ENCODE measurements at places on chromosomes 4 and X. TPM values are rescaled to one million over a fixed set of nuclear protein-coding genes. Genes with fewer than 3 reads are reported as not detected.

The TCEAL5 gene
- 7.2 TPM for total RNA-seq

DNA sequence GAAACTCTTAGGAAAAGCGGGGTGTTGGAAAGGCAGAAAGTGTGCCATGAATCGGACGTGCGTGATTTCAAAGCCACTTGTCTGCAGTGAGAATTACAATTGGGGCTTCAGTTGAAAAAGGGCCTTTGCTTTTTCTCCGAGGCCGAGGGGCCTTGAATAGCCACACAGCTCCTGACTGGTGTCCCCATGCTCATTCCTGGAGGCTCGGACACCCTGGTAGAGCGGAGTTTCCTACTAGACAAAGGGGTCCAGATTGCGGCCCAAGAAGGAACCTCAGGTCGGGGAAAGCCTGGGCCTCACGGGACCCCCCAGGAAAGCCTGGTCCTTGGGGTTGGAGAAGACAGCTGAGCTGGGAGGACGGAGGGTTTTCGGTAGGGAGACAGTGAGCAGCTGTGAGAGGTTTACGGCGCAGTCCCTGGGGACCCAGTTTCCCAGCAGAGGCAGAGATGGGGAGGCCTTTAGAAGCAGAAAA lies 3.0 kb upstream of the SHOX start:
- no peak for DNase-seq

DNA sequence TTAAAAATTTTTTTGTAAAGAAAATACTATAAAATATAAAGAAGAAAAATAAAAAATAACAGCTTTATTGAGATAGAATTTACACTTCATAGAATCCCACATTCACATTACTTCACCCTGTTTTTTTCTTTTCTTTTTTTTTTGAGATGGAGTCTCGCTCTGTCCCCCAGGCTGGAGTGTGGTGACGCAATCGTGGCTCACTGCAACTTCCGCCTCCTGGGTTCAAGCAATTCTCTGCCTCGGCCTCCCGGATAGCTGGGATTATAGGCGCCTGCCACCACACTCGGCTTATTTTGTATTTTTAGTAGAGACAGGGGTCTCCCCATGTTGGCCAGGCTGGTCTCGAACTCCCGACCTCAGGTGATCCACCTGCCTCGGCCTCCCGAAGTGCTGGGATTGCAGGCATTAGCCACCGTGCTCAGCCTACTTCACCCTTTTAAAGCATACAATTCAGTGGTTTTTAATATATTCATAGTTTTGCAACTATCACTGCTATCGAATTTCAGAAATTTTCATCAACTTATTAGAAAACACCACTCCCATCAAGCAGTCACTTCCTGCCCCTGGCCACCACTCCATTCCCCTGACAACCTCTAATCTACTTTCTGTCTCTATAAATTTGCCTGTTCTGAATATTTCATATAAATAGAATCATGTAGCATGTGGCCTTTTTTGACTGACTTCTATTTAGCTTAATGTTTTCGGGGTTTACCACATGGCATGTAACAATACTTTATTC lies 48.7 kb downstream of the TMEM131L start:
- DNase-seq = no peak

The STPG2 gene
- 15.6 TPM for total RNA-seq

GRCh38 chr4:38310446-38311043 lies 350.3 kb downstream of the PTTG2 start:
- DNase-seq = no peak

The ZXDB gene
- total RNA-seq = 20.0 TPM

DNA sequence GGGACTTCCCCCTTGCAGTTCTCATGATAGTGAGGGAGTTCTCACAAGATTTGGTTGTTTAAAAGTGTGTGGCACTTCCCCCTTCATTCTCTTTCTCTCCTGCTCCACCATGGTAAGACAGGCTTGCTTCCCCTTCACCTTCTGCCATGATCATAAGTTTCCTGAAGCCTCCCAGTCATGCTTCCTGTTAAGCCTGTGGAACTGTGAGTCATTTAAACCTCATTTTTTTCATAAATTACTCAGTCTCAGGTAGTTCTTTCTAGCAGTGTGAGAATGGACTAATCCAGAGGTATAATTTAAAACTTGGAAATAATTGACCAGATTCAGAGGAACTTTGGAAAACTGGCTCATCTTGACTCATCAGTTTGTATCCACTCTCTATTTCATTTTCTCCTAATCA lies 129.0 kb downstream of the TMEM47 start:
- no peak for DNase-seq

All from occipital lobe (tissue), 3 donors.